ENCODE measurements at places on chromosomes 6 and 20.

GRCh38 chr6:84763003-84763885 is 1.2 kb downstream of the TBX18 start:
- DNase-seq, result no peak

- no peak for DNase-seq
These were observed 38.0 kb upstream of the PRSS35 start for GRCh38 chr6:83474309-83474708.

DNA sequence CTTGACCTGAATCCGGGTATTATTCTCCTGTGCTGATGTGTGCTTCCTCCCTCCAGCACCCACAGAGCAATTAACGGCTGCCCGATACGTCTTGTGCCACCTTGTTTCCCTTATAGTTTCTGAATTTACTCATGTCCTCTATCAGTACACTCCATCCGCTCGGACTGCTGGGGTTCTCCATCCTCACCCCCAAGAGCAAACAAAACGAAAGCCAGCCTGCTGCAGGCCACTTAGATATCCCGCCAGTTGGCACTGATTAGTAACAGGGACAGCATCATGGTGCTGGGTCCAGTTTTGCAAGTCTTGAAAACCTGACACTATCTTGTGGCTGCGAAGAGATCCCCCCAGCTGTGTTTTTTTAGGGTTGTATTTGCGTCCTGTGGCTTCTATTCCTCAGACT is 71.8 kb downstream of the SSR1 start:
- no peak for DNase-seq

GRCh38 chr6:139173172-139173571 is 38.3 kb downstream of the HECA start:
- peak; percentile 57 for DNase-seq

GRCh38 chr20:728256-728944 is 39.9 kb downstream of the SLC52A3 start:
- peak; percentile 23 for DNase-seq

DNA sequence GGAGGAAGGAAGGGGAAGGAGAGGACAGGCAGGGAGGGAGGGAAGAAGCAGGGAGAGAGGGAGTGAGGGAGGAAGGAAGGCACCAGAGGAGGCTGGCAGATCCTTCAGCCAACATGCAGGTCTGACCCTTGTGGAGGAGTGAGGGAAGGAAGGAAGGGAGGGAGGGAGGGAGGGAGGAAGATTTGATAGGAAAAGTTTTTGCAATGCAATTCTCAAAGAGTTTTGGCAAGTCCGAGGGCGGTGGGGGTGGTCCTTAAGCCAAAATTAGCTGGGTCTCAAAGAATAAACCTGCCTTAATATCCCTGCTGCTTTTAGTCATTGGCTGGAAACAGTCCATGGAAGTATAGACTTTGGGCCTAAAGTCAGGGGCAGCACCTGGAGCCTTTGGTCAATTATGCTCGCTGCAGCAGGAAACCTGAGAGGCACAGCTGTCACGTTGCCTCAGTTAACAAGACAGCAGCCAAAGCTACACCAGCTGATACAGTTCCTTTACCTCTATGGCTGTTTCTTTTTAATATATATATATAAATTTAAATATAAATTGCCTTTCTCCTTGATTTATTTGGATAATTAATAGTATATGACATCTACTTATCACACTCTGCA is 115.7 kb upstream of the RALGAPA2 start:
- no peak for DNase-seq

GRCh38 chr20:431012-431904 is 23.2 kb downstream of the RBCK1 start:
- DNase-seq, result peak; percentile 41

Measured in Jurkat, Clone E6-1 (cell line).